ENCODE measurements at places on chromosomes 3 and 15.

GRCh38 chr15:31163769-31164572 is 62.4 kb upstream of the TRPM1 start:
- no peak for DNase-seq

DNA sequence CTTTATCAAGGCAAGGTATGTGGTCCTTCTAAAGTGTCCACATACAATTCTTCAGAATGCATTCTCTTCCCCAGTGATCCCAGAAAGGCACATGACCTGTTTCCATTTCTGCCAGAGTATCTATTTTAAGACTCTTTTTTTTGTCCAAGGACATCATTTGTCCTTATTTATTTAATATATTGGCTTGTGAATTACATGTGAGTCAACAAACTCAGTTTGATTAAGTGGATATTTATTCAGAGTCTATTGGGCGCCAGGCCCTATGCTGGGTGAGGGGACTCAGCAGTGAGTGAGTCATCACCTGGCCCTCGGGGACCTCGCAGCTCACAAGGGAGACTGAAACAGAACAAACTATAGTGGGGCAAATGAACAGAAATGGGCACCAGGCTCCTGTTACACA is 136.8 kb downstream of the SNRK start:
- no peak for DNase-seq

DNA sequence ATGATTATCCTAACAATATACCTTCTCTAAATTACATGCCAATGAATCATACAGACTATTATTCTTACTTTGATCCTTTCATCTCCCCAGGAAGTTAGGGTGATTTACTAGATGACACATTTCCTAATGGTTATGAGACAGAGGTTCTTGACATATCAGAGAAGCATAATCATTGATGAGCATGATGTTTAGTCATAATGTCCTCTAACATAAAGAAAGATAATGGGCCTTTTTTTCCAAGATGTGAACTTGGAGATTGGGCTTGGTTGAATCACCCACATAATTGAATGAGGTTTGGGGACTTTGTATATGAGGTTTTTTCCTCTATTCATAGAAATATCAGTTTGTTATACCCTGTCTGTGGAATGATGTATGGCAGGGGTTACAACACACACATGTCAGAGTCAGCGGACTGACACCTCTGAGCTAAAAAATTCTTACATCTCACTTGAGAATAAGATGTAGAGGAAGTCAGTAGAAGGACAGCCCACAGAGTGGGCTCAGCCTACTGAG is 69.7 kb upstream of the DCBLD2 start:
- no peak for DNase-seq

DNA sequence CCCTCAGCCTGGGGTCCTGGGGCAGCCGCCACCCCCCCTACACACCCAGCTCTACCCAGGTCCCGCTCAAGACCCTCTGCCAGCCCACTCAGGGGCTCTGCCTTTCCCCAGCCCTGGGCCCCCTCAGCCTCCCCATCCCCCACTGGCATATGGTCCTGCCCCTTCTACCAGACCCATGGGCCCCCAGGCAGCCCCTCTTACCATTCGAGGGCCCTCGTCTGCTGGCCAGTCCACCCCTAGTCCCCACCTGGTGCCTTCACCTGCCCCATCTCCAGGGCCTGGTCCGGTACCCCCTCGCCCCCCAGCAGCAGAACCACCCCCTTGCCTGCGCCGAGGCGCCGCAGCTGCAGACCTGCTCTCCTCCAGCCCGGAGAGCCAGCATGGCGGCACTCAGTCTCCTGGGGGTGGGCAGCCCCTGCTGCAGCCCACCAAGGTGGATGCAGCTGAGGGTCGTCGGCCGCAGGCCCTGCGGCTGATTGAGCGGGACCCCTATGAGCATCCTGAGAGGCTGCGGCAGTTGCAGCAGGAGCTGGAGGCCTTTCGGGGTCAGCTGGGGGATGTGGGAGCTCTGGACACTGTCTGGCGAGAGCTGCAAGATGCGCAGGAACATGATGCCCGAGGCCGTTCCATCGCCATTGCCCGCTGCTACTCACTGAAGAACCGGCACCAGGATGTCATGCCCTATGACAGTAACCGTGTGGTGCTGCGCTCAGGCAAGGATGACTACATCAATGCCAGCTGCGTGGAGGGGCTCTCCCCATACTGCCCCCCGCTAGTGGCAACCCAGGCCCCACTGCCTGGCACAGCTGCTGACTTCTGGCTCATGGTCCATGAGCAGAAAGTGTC is 30.2 kb downstream of the PTPN23 start:
- no peak for DNase-seq

DNA sequence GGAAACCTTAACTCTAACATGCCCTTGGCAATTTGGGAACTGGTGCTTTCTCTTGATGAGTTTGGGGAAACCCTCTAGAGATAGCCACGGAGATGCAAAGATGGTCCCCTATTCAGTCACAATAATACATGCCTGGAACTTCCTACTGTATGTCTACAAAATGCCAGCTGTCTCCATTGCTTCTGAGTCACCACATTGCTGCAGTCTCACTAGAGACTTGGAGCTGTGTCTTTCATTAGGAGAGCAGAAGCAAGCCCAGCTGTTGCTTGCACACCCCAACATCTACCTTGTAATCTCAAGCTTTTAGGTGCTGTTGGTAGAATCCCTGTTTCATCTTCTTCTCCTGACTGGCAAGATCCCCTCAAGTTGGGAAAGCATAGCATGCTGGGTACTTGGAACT is 261.0 kb downstream of the ADAMTSL3 start:
- DNase-seq, result no peak

DNA sequence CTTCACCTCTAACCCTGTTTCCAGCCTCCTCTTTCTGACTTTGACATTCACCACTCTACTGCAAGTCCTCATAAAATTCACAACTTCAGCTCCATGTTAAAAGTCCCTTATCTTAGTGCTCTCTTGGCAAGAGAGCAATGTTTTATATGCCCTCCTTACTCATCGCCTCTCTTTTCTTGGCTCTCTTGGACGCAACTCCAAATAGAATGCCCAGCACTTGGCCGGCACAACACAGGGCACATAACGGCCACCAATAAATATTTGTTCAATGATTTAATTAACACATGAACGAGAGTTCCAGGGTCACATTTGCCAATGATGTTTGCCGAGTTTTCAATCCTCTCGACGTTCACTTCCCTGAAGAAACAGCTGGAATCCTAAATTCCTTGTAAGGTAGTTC is 401.4 kb downstream of the ROBO1 start:
- no peak for DNase-seq

DNA sequence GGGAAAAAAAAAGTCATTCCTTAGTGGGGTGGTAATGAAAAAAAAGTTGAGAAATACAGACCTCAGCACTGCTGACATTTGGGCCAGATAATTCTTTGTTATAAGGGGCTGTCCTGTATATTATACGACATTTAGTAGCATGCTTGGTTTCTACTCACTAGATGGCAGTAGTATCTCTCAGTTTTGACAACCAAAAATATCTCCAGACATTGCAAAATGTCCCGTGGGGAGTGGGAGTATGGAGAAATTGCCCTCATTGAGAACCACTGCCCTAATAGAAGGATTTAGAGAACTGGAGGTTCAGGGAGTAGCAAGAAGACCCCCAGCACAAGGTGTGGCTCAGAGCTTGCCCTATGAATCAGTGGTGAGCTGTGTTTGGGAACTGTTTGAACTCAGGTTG is 28.6 kb upstream of the TEX264 start:
- no peak for DNase-seq

- DNase-seq, result no peak
Measured at GRCh38 chr3:122992676-122993075, 34.9 kb downstream of the SEMA5B start.

DNA sequence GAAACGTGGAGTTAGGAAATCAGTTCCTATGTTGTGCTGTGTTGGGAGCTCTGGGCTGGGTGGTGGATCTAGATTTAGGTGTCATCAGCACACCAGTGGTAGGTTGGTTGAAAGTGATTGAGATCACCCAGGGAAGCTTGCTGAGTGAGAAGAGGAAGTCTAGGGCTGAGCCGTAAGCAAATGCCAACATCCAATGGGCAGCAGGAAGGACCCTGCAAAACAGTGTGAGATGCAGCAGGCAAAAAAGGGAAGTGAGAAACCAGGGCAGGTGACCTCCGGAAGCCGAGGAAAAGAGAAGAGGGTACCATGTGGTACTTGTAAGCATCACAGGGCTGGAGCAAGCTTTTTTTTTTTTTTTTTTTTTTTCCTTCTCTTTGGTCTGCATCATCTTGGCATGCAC is 15.9 kb upstream of the COPG1 start:
- DNase-seq, result no peak

DNA sequence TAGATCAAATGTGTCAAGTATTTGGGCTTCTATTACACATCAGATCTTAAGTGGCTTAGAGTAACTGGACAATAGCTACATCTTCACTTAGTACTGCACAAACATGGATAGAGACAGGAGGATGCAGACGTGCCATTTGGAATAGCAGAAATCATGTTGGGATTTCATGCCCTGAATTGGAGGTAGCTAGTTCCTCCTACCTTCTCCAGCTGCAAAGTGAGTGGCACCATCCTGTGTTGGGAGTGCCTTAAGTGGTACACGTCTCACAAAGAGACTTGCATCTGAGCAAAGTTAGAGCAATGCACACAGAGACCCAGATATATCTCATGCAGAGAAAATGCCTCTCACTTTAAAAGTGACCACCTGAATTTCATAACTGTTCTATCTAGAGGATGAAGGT is 136.5 kb downstream of the SSR3 start:
- no peak for DNase-seq

DNA sequence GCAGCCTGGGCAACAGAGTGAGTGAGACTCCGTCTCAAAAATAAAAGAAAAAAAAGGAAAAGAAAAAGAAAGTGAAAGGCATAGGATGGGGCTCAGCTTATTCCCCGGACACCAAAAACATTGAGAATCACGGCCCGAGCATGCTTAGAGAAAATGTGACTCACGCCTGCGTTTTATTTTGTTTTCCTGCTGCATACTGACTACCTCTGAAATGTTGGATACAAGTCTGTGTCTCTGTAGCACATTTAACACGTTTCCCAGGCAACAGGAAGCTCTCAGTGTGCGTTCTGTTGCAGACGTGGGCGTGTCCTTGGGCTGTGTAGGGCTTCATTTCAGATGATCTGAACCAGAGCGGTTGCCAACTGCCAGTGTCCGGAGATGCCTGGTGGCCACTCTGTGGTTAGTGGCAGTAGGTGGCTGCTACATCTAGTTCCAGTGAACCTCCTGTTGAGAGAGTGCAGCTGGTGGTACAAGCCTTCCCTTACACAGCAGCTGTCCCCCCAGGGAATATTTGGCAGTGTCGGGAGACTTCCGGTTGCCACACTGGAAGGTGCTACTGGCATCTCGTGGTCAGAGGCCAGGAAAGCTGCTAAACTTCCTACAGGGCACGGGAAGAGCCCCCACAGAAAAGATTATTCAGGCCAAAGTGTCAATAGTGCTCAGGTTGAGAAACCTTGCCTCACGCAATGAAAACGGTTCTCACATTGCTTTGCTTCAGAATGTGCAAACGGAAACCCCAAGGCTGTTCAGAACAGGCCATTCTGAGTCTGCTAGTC is 3.0 kb downstream of the SLC51A start:
- DNase-seq, result no peak

GRCh38 chr3:184002469-184002868 is 15.2 kb downstream of the ABCC5 start:
- no peak for DNase-seq

- DNase-seq, result no peak
Measured at GRCh38 chr15:47610736-47611135, 106.6 kb upstream of the SEMA6D start.

- no peak for DNase-seq
Measured at GRCh38 chr3:186171521-186171920, 62.6 kb upstream of the ETV5 start.

DNA sequence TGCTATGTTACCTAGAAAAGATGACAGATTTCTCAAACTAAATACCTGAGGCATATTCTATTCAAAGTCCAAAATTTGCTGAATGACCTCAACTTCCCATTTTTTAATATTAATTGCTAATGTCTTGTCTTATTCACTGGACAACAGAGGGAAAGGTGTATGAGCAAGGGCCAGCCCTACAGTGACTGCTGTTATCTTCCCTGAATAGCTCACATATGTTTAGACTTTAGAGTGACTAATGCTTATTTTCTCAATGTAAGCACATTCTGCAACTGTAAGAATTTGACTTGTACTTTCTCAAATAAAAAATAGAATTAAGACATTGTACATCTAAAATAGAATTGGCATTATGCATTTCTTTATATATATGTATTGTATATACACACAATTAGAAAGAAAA is 26.5 kb upstream of the AADACL2 start:
- DNase-seq, result no peak

DNA sequence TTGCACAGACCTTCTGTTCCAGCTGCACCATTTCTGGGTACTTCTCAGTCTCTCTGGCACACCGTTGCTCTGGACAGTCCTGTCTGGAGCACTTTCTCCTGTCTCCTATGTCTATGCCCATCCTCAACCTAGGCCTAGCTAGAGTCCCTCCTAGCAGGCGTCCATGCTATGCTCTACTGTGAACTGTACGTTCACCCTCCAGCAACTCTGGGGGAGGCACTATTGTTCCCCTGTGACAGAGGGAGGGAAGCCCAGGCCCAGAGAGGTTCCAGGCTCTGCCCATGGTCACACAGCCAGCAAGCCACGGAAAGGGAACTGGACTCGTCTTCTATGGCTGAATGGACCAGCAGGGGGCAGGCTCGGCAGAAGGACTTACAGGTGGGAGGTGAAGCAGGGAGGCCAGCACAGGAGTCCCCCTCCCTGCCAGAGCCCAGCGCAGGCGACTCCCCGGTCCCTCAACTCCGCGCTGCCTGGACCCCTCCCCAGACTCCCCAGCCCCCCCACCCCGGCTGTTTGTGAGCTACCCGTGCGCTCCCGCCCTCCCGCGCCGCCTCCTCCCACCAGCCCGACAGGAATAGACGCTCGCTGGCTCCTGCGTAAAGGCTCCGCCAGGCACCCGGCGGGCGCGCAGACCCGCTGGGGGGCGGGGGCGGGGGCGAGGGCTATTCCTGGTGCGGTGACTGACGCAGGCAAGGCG is 1.7 kb upstream of the LINGO1 start:
- peak; percentile 73 for DNase-seq

DNA sequence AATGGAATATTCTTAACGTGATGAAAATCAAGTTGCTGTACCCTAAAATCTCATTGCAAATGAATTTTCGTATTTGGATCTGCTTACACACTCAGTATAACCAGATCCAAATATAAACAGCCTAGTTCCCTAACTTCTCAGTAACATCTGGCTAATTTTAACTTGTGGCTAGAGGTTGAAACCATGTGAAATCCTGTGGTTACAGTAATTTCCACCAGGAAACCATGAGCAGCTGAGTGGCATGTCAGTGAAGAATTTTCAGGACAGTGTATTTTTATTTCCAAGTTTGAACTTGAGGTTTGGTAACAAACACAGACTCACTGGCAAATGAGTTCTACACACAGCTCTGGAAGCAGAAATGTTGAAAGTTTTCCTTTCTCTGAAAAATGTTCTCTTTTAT is 754.1 kb downstream of the NR2F2 start:
- DNase-seq, result no peak

Data from progenitor cell of endocrine pancreas (in vitro differentiated cells).